ENCODE measurements at places on chromosomes 3 and 15.
A peak's percentile ranks its signal among the peaks of the same experiment; 100 is the strongest.

DNA sequence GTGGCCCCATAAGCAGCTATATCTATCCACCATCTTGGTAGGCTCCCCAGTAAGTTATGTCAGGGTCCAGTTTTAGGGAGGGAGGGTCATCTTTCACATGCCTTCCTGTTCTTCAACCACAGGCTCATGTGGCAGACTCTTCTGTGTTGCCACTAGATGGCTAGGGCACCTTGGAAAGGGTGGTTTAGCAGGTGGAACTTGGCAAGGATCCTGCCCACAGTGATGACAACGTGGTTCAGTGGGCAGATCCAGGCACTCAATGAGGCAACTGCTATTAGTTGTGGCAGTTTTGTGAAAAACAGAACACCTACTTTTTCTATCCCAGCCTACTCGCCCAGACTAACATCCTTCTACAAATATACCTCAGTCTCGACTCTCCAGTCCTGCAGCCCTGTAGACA lies 7.2 kb upstream of the RBP1 start:
- no peak for DNase-seq

- DNase-seq = no peak
Measured at GRCh38 chr3:162704799-162705385, 1208.3 kb downstream of the OTOL1 start.

- DNase-seq = no peak
Measured at GRCh38 chr15:72966641-72967040, 85.6 kb upstream of the NEO1 start.

DNA sequence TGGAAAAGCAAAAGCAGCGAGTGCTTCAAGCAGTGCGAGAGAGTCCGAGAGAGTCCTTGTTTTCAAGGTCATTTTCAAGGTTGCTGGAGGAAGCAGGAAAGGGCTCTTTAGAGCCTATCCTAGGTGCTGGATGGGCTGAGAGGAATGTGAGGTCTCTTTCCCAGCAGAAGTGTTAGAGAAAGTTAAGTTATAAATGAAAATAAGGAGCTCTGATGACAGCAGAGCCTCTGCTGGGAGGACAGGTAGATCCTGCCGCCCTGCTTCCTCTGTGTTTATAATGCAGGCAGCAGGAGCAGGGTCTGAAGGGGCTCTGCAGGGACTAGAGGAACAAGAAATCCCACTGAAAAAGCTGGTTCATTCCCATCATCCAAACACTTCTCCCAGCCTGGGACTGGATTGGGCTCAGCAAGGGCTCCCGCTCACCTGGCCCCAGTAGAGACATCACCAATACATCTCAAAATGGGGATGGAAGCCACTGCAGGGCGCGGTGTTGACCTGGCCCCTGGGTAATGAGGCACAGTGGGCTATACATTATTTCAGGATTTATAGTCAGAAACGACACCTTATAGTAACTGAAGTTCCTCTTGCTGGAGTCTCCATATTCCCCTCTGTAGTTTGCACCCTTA lies 41.5 kb upstream of the RAB6B start:
- no peak for DNase-seq

DNA sequence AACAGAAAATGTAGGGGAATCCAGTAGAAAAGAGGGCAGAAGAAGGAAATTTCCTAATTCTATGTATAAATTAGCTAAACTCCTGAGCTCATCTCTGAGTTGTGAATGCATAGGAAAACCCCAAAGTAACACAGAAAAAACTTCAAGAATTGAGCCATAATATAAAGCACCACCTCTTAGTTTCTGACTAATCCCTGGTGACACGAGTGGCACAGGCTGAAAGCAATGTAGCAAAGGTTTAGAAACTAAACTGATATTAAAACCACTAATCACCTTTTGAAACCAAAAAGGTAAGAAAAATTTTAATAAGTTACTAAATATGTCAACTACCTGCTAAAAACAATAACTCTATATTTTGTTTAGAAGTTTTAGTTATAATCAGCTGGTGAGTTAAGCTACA lies 255.6 kb upstream of the NECTIN3 start:
- no peak for DNase-seq

GRCh38 chr3:46619845-46620778 lies 7.8 kb downstream of the FAM240A start:
- DNase-seq = no peak

GRCh38 chr3:190709351-190709773 lies 153.1 kb downstream of the GMNC start:
- DNase-seq = no peak

- no peak for DNase-seq
Measured at GRCh38 chr15:31869686-31870307, 160.5 kb upstream of the CHRNA7 start.

GRCh38 chr3:131561511-131561910 lies 58.7 kb upstream of the MRPL3 start:
- DNase-seq = no peak

DNA sequence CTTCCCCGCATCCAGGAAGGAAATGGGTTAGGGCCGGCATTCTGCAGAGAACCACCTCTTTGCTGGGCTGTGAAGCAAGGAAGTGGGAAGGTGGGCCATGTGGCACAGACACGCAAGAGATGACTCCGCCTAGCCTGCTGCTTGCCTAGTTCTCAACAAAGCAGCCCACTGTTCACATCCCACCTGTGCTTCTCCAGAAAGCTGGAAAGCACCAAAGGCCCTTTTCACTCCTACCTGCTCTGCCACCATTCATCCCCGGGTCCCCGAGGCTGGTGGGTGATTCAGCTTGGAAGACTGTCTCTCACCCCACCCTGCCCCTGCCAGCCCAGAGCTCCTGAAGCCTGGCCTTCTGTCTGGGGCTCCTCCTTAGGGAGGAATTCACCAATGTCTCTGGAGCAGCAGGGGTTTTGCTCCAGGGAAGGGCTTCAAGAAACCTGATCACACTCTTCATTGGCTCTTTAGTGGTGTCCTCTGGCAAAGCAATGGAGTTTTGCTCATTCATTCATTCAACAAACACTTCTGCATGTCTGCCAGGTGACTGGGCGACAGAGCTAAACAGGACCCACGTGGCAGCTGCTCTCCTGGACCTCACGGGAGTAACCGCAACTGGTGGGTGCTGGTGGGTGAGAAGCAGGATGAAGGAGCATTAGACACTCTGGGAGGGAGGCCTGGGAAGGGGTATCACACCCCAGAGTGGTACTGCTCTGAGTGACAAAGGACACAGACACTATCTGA lies 145.4 kb upstream of the TLE3 start:
- no peak for DNase-seq

- DNase-seq = no peak
Measured at GRCh38 chr3:183081459-183082183, 17.7 kb downstream of the MCCC1 start.

GRCh38 chr15:101088788-101089578 lies 162.9 kb downstream of the CHSY1 start:
- DNase-seq = peak; percentile 71

GRCh38 chr3:101828691-101829436 lies 20.4 kb upstream of the NFKBIZ start:
- peak; percentile 31 for DNase-seq

DNA sequence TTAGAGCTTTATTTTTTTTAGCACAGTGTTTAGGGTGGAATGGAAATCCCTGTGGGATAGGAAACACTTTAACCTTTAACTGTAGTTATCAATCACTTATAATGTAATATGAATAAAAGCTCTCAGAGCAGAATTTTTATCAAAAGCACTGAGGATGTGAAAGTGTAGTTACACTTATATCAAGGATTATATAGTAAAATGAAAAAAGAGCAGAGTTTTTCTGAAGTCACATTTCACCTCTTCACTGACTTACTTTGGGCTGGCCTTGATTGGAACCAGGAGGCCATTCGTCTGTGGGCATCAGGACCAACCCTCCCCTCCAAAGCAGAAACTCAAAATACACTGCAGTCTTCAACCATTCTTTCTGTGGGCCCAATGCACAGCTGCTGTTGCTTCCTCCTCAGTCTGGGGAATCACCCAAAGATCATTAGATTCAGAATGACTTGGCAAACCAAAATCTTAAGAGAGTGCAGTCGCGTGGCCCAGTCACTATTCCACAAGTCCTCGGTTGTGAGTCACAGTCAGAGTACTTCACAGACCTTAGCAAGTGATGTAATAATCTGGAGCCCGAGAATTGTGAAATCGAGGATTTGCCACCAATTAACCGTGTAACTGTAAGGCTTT lies 132.6 kb upstream of the COL8A1 start:
- DNase-seq = no peak

- no peak for DNase-seq
Measured at GRCh38 chr3:152155246-152156020, 113.3 kb upstream of the MBNL1 start.

DNA sequence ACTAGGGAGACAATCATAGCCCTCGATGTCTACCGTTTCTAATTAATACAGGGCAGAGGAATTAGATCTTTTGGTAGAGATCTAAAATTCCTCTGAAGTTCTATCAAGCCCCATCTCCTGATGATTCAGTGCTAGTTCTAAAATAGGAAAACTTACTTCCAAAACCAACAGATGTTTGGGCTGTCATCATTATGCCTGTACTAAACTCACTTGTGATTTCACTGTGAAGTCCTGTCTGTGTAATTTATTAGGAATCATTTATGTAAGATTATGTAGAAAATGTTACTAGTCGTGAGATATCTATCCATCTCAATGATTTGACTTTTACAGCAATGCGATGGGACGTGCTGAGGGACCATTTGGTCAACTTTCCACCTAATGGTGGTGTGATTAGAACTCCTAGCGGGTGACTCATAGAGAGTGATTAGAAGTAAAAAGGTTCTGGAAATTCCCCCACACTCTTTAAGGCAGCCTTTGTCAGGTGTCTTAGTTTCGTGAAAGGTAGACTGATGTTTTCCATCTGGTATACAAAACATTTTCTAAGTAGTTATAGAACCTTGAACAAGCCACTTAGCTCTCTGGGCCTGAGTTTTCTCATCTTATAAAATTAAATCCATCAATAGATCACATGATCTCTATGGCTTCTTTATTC lies 34.2 kb downstream of the LIPC start:
- DNase-seq = no peak

DNA sequence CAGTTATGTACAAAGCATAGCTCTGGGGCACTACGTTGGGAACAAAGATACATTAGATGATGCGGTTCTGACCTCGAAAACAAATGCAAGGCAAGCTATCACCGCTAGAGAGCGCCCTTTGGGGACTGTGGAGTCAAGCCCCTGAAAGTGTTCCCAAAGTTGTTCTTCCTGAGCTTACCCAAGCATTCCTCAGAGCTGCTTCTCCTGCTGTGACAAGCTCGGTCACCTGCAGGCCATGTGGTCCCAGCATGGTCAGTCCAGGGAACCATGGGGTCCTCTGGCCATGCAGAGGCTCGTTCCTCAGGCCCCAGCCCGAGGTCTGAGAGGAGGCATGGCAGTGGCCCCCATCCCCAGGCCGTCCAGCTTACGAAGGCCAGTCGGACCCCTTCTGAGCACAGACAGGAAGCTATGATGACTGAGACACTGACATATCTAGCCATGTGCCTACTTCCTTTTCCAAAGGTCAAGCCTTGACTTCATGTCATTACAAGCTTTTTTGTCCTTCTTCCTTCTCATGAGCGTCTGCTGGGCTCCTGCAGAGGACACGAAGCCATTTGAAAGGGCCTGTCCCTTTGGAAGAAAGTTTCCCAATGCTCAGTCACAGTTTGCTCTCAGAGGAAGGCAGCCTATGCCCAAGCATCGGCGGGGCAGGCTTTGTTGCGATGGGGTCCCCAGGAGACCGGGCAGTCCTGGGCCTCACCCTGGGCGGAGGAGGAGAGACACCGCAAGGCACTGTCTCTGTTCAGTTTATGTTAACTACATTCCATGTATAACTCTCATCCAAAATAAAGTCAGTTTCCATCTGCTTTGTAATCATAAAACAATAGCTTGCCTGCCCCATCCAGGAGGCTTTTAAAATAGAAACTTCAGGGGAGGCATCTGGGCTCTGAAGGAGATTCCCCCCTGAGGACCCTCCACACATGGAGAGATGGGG lies 79.3 kb downstream of the ATP10A start:
- no peak for DNase-seq

DNA sequence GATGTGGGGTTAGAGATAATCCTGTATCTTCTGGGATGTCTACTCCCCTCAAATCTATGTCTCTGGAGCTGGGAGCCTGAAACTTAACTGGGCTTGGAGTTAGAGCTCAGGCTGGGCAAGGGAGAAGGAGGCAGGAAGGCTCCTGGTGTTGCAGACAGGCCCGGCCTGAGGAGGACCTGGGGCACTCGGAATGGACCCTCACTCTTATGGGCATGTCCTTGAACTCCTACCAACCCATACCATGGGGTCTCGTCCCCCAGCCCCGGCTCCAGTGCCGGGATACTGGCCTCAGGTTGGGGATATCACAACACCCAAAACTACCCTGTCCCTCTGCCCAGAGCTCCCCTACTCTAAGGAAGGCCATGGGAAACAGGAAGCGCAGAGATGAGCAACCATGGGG lies 45.2 kb downstream of the SCN5A start:
- no peak for DNase-seq

DNA sequence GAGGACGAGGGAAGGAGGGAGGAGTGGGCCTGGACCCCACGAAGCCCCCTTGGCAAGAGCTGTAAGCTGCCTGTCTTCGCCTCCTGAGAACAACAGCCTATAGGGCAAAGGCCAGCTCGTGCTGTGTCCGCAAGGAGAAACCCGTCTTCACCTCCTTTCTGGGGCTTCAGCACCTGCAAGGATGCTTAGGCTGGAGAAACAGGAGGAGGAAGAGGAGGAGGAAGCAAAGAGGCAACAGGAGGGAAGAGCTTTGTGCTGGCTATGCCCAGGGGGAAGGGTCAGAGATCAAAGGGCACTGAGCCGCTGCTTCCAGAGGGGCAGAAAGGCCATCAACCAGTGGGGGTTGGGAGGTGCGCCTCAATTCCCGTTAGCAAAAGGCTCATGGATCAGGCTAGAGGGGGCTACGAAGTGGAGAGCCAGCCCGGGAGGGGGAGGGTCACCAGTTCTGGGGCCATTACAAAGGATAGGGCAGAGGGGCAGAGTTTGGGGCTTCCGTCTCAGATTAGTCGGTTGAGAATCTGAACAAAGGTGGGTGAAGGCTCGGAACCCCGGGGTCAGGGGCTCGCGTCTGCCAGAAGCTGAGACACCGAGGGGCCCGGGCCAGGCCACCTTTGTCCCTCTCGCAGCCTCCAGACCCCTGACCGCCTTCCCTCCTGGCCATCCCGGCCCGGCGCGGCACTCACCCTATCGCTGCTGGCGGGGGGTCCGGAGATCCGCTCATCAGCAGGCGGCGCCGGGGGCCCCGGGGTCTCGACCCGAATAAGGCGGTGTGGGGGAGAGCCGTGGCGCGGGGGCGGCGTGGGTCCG lies 792 bp downstream of the SHF start:
- no peak for DNase-seq

GRCh38 chr3:121980450-121980796 lies 41.6 kb downstream of the ILDR1 start:
- no peak for DNase-seq

DNA sequence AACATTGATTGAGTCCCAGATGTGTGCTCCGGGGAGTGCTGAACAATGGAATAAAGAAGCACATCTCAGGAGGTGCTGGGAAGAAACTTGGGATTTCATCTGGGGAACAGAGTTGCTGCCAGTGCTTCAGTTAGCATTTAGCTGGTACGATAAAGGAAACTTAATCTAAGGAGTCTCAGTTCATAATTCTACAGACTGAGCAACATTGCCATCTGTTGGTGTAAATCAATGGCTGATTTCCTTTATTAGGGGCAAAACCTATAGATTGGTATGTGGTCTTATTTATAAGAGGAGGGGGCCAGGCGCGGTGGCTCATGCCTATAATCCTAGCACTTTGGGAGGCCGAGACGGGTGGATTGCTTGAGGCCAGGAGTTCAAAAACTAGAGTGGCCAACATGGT lies 8.9 kb downstream of the MKRN2OS start:
- no peak for DNase-seq
